T-helper 2 cell (primary cell): ENCODE measurements at places on chromosomes 6 and 20.

- DNase-seq, result no peak
Measured at GRCh38 chr20:4091490-4092479, 76.4 kb upstream of the RNF24 start.

- no peak for DNase-seq
Measured at GRCh38 chr6:48027704-48028435, 83.1 kb downstream of the PTCHD4 start.

- no peak for DNase-seq
Measured at GRCh38 chr6:56649053-56649769, 6.5 kb upstream of the DST start.

GRCh38 chr6:113736978-113737377, 120.2 kb upstream of the MARCKS start:
- DNase-seq, result no peak

- DNase-seq, result no peak
Measured at GRCh38 chr20:24747010-24747712, 201.9 kb upstream of the CST7 start.

- DNase-seq, result no peak
Measured at GRCh38 chr20:10469599-10469998, 34.5 kb downstream of the SLX4IP start.

DNA sequence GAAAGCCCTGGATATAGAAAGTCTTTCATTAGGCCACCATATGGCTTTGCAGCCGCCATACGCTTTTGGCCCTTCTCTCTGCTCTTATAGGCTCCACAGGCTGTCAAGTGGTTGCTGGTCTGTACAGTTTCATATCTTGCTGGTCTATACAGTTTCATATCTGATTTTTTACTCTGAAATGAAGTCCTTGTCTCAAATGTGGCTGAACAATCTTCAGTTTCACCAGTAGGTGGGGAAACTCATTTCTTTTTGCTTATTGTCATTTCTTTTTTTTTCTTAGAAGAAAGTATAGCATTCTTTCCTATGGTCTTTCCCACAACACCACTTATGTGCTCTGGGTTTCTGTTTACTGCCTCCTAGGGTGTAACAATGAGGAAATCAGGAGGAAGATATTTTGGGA, 771.4 kb upstream of the MMS22L start:
- DNase-seq, result no peak

GRCh38 chr6:63790334-63790733, 154.7 kb downstream of the PHF3 start:
- no peak for DNase-seq

- DNase-seq, result no peak
Measured at GRCh38 chr6:117548797-117549301, 53.5 kb downstream of the GOPC start.

DNA sequence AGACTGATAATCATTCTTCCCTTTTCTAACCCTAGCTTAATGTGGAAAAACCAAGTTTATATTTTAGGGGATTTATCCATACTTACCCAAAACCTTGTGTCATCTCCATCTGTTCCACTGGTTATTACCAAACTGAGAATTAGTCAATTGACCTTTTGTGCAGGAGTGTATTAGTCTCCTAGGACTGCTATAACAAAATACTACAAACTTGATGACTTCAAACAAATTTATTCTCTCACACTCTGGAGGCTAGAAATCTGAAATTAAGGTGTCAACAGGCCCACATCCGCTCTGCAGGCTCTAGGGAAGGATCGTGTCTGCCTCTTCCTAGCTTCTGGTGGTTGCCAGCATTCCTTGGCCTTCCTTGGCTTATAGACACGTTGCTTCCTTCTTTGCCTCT, 12.7 kb upstream of the GMDS start:
- DNase-seq, result no peak

GRCh38 chr6:49676671-49677281, 36.6 kb downstream of the CRISP2 start:
- DNase-seq, result no peak

DNA sequence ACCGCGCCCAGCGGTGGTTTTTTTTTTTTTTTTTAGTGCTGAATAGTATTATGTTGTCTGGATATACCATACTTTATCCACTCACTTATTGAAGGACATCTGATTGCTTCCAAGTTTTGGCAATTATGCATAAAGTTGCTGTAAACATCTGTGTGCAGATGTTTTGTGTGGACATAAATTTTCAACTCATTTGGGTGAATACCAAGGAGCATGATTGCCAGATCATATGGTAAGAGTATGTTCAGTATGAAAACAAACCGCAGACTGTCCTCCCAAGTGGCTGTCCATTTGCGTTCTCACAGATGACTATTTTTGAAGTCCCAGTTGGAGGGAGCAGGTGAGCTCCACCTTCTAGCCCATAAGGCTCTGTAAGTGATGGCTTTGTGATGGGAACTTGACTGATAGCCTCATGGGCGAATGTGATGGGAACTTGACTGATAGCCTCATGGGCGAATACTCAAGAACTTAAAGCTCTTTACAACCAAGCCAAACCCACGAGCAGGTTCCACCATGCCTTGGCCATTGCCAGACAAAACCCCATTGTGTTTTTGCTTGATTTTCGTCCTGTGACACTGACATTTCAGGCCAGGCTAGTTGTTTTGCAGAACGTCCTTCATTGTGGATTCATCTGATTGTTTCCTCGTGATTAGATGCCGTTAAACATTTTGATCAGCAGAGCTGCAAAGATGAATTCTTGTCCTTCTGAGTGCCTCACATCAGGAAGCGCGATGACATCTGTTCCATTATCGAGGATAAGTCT, 51.0 kb downstream of the ZBTB2 start:
- no peak for DNase-seq

DNA sequence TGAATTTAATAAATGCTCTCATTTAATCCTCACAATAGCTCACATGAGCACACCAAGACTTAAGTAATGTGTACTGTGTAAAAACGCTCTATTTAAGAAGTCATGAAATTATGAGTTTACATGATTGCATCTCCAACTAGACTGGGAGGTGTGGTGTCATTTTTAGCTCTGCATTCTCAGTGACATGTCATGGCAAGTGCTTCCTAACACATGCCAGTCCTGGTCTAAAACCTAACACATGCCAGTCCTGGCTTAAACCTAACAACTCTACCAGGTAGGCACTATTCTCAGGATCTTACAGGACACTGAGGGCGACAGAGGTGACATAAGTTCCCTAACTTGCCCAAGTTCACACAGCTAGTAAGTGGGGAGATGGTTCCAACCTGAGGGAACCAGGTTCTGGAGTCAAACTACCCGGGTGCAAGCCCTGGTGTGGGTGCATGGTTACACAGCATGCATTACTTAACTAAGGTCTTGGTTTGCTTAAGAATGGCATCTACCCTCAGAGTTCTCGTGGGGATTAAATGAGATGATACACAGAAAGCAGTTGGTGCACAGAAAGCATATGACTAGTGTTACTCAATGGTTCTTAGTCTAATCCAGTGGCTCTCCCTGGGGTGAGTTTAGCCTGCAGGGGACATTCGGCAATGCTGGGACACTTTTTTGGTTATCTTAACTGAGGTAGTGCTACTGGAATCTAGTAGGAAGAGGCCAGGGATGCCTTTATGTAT, 14.7 kb downstream of the CLDN20 start:
- no peak for DNase-seq

DNA sequence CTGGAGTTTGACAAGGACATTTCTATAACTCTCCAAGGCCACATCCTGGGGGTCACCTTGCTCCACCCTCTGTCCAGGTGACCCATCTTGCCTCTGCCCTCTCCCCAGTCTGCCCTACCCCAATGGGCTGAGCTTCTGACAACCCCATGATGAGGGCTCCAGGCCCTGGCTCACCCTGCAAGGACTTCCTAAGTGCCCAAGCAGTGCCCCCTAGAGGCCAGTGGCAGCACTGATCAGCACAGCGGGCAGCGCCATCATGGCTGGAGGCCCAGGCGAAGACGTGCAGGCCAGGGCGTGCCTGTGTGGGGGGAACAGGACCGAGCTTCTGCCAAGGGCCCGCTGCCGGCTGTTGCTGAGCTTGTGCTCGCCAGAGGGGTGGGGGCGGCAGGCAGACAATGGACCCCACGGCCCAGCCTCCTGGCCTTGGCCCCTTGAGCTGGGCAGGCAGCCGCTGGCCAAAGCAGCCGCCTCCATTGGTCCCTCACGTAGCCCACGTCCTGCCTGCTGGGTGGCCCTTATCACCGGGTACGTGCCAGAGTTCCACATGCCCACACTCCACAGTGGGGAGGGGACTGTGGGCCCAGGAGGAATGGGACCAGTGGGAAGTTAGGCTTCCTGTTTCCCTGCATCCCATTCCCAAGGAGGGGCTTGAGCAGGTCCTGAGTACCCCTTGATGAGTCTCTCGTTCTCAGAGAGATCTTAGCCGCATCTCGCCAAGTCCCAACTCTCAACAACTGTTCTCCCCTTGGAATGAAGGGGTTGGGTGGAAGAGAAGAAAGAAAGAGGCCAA, 64.3 kb downstream of the MRPL14 start:
- peak; percentile 48 for DNase-seq

- DNase-seq, result no peak
Measured at GRCh38 chr6:100202417-100203194, 208.6 kb upstream of the MCHR2 start.

GRCh38 chr6:37727996-37728395, 30.3 kb upstream of the MDGA1 start:
- no peak for DNase-seq

GRCh38 chr6:84569882-84570281, 194.5 kb downstream of the TBX18 start:
- no peak for DNase-seq

DNA sequence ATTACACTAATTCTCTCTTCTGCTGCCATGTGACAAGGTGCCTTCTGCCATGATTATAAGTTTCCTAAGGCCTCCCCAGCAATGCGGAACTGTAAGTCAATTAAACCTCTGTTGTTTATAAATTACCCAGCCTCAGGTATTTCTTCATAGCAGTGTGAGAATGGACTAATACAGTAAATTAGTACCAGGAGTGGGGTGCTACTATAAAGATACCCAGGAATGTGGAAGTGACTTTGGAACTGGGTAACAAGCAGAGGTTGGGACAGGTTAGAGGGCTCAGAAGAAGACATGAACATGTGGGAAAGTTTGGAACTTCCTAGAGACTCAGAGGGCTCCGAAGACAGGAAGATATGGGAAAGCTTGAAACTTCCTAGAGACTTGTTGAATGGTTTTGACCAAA, 34.8 kb downstream of the MICA start:
- DNase-seq, result no peak

DNA sequence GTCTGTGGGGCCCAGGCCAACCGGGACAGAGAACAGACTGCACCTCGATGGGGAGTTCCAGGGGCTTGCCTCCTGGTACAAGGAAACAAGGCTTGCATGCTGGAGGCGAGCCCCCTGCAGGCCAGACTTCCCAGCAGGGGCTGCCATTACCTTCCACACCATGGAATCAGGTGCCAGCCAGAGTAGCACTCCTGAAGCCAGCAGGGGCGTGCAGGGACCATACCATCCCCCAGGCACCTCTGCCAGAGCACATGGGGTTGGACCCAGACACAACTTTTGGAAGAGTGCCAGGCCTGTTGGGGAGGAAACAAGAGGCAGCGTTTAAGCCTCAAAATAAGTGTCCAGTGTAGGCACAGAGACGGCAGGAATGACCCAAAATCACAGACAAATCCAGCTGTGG, 6.5 kb downstream of the DDO start:
- no peak for DNase-seq

GRCh38 chr6:14380901-14381828, 263.6 kb downstream of the CD83 start:
- DNase-seq, result no peak

- DNase-seq, result no peak
Measured at GRCh38 chr6:110528930-110529325, 52.5 kb upstream of the SLC22A16 start.

DNA sequence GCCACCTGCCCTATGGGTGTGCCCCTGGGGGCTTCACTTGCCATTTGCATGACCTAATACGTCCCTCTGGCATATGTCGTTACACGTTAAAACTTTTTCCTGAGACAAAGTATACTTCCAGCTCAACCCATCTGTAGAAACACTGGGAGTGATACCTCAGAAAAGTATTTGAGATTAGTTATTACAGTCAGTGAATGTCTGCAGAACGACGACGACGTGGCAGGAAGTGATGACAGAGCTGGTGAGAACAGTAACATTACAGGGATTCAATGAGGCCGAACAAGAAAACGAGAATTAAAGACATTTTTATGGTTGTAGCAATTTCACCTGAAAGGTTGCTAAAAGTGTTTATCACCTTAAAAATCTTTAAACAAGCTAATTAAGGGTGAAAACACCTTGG, 40.2 kb downstream of the SASH1 start:
- DNase-seq, result no peak

GRCh38 chr6:151493804-151494234, at the start of gene CCDC170:
CCDC170 (plus strand) TSS chr6:151494017; CDS start chr6:151494129, 112 bp downstream.
- DNase-seq, result no peak

GRCh38 chr20:31508517-31509244, 5.6 kb upstream of the HM13 start:
- no peak for DNase-seq

- no peak for DNase-seq
Measured at GRCh38 chr20:50015993-50016770, 33.4 kb downstream of the SNAI1 start.

DNA sequence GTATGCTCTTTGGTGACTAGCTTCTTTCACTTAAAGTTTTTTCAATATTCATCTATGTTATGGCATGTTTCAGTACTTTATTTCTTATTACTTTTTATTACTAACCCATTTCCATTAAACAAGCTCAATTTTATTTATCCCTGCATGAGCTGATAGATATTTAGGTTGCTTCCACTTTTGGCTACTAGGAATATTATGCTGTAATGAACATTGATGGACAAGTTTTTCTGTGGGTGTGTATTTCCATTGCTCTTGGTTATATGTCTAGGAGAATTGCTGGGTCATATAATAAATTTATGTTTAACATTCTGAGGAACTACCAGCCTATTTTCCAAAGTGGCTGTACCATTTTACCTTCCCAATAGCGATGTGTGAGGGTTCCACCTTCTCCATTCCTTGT, 69.9 kb downstream of the ZBTB2 start:
- DNase-seq, result no peak

DNA sequence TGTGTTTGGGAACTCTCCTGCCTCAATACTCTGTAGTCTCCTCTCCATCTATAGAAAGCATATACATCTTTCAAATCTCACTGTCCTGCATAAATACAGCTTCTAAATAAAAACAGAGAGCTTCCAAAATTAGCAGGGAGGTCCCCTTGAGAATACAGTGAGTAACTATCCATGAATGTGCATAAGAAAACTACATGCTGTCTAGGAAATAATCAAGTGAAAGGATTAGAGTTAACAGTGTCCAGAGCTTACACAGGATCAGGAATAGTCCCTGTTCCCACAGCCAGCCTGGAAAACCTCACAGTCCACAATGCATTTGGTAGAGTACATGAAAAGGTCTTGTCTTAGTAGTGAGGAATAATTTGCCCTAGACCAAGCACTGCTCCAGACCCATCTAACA, 123.0 kb upstream of the POU3F2 start:
- no peak for DNase-seq

DNA sequence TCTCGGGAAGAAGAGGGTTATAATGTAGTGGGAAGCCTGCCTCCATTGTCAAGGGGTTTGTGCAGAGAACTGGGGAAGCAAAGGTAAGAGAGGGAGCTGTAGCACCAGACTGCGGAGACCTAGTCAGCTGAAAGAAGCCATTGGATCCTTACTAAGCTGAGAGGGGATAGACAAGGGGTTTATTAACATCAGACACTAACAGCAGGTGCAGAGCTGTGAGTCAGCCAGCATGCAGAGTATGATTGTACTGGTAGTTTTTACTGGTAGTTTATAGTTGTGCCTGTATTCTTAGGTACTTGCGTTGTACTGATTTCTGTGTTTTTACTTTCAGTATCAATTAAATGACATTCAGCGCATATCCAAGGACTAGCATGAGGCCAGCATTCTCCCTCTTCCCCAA, 17.8 kb upstream of the COL19A1 start:
- no peak for DNase-seq

GRCh38 chr6:16576451-16577368, 184.6 kb downstream of the ATXN1 start:
- DNase-seq, result no peak
